ENCODE measurements at places on chromosomes 2 and 18.

- DNase-seq = no peak
Observed at GRCh38 chr2:61262699-61263098, 100.7 kb downstream of the C2orf74 start.

GRCh38 chr2:216030216-216030615 lies 16.9 kb upstream of the MREG start:
- DNase-seq = no peak

- no peak for DNase-seq
Observed at GRCh38 chr2:174490051-174490450, 3.2 kb upstream of the GPR155 start.

- DNase-seq = no peak
Observed at GRCh38 chr2:176192351-176192750, 3.9 kb downstream of the HOXD1 start.

DNA sequence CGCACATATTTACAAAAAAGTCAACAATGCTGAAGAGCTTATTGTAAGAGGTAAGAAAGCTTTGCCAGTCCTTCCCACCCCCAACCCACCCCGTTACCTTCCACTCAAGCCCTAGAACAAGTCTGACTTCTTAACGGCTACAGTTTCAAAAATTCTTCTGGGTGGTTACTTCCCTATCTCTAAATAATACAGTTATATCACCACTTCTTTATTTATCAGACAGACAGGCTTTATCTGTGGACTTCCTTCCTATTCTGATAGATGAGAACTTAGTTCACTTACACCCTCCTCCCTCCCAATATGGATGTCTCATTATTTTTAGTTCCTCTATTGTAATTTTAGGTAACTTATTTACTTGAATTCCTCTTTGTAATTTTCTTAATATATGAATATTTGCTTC lies 26.7 kb upstream of the ACTR3 start:
- no peak for DNase-seq

GRCh38 chr18:68764016-68764415 lies 33.9 kb upstream of the CCDC102B start:
- DNase-seq = no peak

- DNase-seq = no peak
Observed at GRCh38 chr2:118473241-118473640, 374.2 kb downstream of the EN1 start.

- DNase-seq = no peak
Observed at GRCh38 chr2:96631804-96632435, 6.2 kb downstream of the KANSL3 start.

DNA sequence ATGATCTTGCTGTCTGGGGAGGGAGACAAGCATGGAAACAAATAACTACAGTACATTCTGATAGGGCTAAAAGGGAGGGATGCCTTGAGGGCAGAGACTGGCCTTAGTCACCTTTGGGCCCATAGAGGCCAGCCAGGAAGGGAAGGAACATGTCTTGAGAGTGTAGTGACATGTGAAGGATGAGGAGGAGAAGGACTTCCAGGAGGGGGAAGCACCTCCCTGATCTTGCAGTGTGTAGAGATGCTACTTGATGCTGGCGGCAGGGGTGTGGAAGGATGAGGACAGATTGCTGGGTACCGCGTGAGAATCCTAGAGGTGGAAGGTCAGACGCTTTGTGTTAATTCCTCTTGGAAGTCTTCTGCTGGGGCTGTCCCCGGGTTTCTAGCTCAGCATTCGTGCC lies 13.1 kb downstream of the TET3 start:
- DNase-seq = no peak

DNA sequence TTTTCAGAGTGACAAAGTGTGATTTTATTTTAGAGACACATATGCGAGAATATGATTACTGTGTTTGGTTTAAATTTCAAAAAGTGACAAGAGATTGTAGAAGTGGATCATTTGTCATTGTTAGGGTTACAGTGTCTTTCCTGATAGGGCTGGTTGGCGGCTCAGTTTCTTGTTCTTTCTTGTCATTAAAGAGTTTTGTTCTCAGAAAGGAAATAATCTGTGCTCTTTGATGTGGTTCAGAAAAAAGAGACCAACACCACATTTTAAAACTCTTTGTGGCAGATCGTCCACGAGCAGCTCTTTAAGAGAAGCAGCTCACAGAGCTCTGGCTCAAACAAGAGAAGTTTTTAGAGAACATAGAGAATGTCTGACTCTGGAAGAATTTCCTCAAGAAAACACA lies 45.6 kb upstream of the ZNF532 start:
- no peak for DNase-seq

DNA sequence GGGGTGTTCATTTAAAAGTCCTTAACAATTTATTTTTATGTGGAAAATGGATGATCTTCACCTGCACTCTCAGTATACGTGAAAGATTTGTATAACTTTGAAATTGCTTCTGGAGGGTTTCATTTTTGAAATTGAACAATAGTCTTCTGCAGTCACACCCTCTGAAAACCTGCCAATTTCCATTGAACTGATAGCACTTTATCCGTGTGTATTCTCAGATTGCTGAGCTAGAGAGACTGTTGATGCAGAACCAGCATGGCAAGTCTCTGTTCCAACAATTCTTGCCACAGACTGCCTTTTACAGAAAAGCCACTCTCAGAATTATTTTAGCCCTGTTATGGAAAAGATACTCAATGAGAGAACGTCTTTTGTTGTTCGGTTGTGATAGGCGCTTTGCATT lies 6.6 kb upstream of the GULP1 start:
- no peak for DNase-seq

DNA sequence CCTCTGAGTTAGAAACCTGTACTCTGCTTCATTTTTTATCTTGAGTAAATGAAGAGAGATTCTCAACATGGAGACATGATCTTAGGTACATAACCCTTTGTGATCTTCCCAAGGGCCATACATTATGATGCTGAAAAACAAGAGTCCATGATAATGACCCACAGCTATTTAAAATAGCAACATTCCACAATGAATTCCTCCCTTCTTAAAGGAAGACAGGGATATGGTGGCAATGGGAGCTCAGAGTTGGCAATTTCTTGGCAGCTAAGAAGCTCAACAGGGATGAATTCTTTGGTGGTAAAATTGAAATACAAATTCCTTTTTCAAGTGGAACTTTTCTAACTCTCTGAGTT lies 638.5 kb downstream of the CNTNAP5 start:
- no peak for DNase-seq

- no peak for DNase-seq
Observed at GRCh38 chr18:58928386-58928785, 63.7 kb downstream of the ZNF532 start.

GRCh38 chr18:12046751-12047335 lies 46.8 kb upstream of the ANKRD62 start:
- no peak for DNase-seq

GRCh38 chr2:109719871-109720270 lies 74.2 kb upstream of the RGPD5 start:
- DNase-seq = no peak

DNA sequence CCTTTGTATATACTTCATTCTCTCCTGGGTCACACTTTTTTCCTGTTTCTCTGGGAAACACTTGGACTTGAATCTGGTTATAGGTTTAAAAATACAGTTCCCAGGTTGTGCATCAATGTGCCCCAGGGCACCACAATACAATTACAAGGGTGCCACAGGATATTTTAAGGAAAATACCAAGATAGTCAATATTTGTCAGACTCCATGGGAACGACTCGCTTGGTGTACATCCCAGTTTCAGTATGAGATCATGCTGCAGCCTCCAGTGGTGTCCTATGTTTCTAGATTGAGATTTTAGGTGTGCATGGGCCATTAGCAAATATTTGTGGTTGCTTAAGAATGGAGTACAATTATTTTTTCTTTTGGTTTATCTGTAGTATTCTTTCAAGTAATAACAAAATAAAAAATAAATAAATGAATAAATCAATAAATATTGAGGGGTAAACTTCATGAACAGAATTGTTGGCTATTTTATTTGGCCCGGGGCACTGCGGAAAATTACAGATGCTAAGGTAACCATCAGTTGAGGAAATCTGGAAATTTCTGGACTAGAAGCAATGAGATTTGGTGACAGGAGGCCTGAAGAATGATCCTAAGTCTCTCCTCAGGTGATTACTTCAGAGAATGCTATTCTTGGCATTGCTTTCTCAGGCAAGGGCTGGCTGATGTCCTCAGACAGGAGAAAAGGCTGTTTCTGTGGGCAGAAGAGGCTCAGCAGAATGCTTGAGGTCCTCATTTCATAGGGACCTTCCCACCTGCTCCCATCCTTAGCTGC lies 649.3 kb upstream of the SOX11 start:
- no peak for DNase-seq

Measured in stimulated activated CD4-positive, alpha-beta T cell treated with anti-CD3 and anti-CD28 coated beads, Interleukin-1b, Interleukin-23, amount 100 ng/mL, for 1 hour (primary cell).